ENCODE measurements at places on chromosomes 5 and 9. TPM values are rescaled to one million over a fixed set of nuclear protein-coding genes. Genes with fewer than 3 reads are reported as not detected.

- DNase-seq, result peak; percentile 41
These were observed at the start of gene SEPTIN8 for GRCh38 chr5:132777209-132778069. SEPTIN8 (minus strand) TSS chr5:132777239; CDS start chr5:132777137, 102 bp downstream.

GRCh38 chr5:73152411-73153388 is 20.3 kb upstream of the TMEM174 start:
- DNase-seq, result no peak

- DNase-seq, result no peak
These were observed 70.6 kb downstream of the RXRA start for GRCh38 chr9:134396825-134397224.

GRCh38 chr5:113142186-113142585 is 165.6 kb downstream of the DCP2 start:
- no peak for DNase-seq

- DNase-seq, result peak; percentile 46
These were observed at the start of gene TRIM7 for GRCh38 chr5:181204826-181205760. TRIM7 (minus strand) TSS chr5:181205196; CDS start chr5:181205110, 86 bp downstream.

- no peak for DNase-seq
These were observed 212.4 kb downstream of the TMEM232 start for GRCh38 chr5:110514030-110514429.

- DNase-seq, result no peak
These were observed 46.6 kb upstream of the OLFM1 start for GRCh38 chr9:135040892-135041291.

GRCh38 chr9:87840134-87840533 is 42.5 kb upstream of the SPATA31E1 start:
- no peak for DNase-seq

Gene EGFLAM
- 21.6 TPM for total RNA-seq

Gene SLC1A1
- total RNA-seq, result 1.5 TPM

Gene TSSK1B
- not detected for total RNA-seq

Gene FOXD4L3
- not detected for total RNA-seq

Gene TXNDC15
- total RNA-seq, result 149 TPM

Gene GDA
- total RNA-seq, result 0.27 TPM
